Activated CD4-positive, alpha-beta T cell treated with anti-CD3 and anti-CD28 coated beads, Interleukin-2, amount 50 U/mL, for 16 hours (primary cell): ENCODE measurements at places on chromosomes 1 and 21.

DNA sequence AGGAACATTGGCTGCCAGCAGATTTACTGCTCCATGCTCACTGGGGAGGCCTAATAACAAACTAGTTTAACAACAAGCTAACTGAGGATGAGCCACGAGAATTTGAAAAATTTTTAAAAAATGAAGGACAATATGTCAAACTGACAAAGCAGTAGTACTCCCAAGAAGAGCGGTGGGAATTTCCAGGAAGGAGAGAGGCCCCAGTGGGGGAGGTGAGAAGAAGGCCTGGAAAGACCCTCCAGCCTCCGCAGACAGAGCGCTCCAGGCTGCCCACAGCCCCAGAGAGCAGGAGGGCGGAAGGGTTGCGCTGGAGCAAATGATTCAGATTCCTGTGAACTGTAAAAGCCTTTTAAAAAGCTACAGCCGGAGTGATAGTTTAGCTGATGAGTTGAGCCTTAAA, 78.5 kb downstream of the SIPA1L2 start:
- no peak for DNase-seq

DNA sequence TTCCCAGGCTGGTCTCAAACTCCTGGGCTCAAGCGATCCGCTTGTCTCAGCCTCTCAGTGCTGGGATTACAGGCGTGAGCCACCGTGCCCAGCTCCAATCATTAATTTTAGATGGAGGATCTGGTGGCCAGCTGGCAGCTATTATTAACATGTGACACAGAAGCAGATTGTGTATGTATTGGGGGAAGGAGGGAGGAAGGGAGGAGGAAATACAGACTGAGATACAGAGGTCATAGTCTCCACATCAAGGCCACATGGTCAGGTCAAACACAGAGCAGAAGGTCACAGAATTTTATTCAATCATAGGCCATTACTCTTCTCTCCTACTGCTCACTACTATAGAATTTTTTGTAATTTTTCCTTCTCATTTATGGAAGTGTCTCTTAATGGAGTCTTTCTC, 57.9 kb upstream of the ADORA3 start:
- DNase-seq = no peak

DNA sequence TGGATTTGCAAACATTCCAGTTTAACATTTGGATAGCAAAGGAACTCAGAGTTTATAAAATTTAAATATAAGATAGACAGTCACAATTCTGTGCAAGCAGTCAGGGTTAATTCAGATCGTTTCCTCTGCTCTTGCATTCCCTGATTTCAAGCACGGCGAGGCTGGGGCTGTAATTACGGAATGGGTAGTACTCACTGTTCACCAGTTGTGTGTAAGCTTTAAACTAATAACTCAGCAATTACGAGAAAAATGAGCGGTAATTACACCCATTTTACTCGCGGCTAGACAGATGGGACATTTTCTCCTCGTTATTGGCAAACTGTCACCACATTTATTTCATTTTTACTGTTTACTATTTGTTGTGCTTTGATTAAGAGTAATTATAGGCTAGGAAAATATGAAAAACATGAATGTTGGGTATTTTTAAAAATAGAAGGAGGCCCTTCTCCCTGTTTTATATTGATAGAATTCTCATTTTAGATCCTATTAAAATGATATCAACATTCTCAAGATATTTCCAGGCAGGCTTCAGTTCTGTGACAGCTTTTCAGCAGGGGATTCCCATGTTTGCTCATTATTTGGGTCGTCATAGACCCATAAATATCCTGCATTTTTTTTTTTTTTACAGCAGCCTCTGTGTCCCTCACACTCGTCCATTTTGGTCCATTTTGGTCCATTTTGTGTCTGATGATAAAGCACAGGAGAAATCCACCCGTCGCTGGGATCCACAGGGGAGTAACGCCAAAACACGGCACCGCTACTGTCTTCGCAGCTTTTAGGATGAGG, 208.3 kb downstream of the DSCAM start:
- no peak for DNase-seq

DNA sequence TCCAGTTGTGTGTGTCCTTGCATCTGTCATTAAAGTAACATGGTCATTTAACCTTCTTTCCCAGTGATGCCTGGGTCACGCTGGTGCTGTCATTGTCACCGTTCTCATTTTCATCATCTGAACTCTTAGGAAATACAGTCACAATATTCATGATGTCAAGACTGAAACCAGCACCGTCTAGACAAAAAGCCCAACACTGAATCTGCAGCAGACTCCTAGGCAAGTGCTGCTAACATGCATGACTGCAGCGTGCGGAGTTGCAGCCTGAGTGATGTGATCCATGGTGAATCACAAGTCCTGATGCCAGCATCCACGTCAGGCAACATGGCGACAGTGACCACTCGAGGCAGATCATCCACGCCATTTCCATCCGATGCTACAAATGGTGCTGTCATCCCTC, 37.6 kb downstream of the MRPL37 start:
- no peak for DNase-seq

DNA sequence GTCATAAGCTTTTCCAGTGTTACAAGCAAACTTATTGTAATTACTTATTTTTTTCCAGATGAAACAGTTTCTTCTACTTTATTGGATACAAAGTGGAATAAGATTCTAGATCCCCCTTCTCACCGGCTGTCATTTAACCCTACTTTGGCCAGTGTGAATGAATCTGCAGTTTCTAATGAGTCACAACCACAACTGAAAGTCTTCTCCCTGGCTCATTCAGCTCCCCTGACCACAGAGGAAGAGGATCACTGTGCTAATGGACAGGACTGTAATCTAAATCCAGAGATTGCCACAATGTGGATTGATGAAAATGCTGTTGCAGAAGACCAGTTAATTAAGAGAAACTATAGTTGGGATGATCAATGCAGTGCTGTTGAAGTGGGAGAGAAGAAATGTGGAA, 95.5 kb downstream of the ZFYVE9 start:
- DNase-seq = peak; percentile 10

- no peak for DNase-seq
Observed at GRCh38 chr1:56710646-56711045, 65.5 kb downstream of the PRKAA2 start.

GRCh38 chr1:5975133-5975880, 16.9 kb downstream of the NPHP4 start:
- DNase-seq = peak; percentile 55

DNA sequence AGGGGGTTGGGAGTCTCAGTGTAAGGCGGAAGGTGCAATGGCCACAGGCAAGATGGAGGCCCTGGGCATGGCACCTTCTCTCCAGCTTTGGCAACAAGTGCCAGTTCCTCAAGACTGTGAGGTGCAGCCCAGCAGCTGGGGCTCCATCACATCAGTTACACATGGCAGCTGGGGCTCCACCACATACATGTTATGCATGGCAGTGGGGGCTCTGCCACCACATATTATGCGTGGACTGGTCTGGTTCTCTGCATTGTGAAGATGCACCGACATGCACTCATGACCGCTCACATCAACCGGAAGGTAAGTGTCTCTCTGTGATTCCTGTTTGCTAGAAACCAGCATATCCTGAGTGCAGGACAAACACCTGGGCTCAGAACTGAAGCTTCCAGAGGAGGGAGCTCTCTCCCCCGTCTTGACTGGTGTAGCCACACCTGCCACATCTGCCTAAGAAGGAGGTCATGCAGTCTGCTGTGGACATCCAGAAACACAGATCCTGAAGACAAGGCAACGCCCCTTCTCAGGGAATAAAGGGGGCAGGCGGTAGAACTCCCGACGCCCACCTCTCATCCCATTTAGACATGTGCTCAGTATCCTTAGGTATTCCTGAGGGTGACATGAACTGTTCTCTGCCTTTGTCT, 104.1 kb upstream of the TMPRSS2 start:
- peak; percentile 5 for DNase-seq

DNA sequence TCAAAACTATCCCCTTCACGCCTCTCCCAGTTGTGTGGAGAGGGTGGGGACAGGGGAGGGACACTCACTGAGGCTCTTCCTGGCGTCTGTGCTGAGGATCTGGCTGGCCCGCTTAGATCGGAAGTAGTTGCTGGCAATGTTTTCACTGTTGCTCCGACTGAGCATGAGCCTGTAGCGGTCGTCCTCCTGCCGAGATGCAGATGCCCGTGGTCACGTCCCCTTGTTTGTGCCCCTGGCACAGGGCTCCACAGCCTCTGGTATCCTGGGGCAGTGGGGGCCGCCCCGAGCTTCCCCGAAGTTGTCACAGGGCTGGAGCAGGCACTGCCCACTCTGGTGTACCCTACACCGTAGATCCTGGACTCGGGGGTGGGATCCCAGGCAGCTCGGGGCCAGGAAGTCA, 5.0 kb upstream of the DDOST start:
- no peak for DNase-seq

GRCh38 chr1:91120936-91121335, 99.1 kb upstream of the ZNF644 start:
- no peak for DNase-seq

GRCh38 chr1:31238612-31238985, 1.1 kb downstream of the NKAIN1 start:
- no peak for DNase-seq

GRCh38 chr1:168623003-168623828, 46.8 kb downstream of the XCL1 start:
- DNase-seq = no peak

- no peak for DNase-seq
Observed at GRCh38 chr21:35995522-35996088, 64.7 kb downstream of the SETD4 start.

DNA sequence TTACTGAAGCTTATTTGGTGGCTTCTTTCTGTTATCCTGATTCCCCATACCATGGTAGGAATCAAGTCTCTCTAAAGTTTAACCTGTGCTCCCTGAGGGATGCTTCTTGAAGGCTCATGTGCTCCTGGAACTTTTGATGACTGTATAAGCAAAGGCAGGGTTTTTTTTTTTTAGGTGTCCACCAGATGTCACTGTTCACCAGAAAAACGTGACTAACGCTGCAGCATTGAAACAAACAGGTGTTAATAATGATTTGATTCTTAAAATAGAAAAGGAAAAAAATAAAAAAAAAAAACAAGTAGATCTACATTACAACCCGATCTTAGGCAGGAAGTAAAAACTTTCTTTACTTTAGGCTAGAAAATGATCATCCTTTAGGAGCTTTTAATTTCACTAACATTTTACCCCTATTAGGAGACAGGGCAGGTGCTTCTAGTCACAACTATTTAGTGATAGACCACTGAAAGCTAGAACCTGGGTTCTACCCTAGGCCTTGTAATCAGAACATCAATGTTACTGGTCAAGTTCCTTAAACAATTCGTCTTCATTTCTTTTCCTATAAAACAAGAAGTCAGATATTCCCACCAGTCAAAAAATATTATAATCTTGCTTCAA, 223.0 kb downstream of the PLA2G4A start:
- peak; percentile 17 for DNase-seq
